IPS-NIHi11 (cell line): ENCODE measurements at places on chromosomes 7 and 10.

DNA sequence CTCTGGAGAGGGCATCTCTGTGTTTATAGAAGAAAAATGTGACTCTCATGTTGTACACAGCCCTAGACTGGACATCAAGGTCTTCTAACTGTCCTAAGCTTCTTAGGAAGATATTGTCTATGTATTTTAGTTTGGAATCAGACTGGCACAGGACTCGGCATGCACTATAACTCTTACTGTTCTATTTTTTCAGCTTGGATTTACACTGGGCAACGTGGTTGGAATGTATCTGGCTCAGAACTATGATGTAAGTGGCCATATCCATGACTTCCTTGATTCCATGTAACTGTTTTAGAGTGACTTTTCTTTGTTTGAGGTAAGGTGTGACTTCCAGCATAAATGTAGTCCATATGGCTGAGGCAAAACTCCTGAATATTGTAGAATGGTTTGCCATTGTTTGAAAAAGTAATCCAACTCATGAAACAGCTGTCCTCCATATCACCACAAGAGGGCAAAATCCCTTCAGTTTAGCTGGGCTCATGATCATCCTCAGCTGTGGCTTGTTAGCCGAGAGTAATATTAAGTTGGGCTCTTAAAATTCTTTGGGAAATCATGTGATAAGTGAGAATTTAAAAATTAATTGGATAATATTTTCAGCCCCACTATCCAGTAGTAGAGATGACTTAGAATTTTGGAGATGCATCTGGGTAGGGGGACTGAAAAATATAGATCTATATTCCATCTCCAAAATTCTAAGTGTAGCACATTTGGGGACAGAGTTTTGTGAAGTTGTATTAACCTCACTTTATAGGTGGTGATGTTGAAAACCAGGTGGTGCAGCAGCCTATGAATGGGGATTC lies 10.4 kb downstream of the STMP1 start:
- peak; percentile 64 for DNase-seq

DNA sequence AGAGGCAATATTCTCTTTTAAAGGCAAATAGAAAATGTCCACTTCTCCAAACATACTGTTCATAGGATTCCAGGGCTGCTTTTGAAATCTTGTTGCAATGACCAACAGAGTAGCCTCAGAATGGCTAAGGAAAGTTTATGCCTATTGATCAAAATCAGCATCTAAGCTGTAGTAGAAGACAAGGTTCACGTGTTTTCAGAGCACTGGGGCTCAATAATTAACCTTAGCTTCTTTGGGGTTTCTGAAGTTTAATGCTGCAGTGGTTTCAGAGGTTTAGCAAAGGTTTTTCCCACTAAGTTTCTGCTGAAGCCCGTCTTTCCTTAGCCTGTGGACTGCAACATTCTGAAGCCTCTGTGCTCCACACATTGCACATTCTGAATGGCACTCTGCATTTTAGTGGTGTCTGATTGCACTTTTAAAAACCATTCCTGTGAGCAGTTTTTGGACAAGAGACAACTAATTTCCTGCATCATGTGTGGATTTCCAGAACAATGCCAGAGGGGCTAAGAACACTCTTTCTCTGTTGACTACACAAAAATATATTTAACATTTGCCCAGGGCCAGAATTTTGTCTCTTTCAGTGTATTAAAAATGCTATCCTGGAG lies 342.5 kb downstream of the PTEN start:
- no peak for DNase-seq

DNA sequence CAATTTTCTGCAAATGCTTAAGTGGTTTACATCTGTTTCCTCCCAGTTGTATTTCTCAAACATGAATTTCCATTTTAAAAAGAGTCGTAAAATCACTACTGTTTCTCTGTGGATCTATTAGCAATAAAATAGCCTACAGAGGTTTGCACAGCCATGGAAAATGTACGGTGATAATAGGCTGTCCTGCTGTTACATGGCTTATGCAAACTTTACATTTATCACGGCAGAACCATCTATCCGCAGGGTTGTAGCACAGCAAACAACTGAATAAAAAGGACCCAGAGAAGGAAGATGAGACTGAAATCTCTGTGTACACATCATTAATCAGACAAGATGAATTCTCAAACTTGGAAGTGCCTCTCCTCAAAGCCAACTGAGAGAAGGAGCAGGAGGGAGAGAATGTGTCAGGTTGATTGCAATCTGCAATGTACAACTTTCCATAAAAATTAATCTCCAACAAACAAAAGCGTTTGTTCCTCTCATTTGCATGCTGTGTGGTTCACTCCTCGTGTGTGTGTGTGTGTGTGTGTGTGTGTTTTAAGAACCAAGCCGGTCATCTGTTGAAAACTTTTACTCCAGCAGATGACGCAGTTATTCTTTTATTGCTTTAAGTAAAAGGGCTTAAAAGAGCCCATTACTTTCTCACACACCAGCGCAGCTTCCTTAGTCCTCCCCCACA lies 279.3 kb downstream of the SKAP2 start:
- no peak for DNase-seq

GRCh38 chr10:113178771-113179170 lies 228.7 kb downstream of the TCF7L2 start:
- no peak for DNase-seq

DNA sequence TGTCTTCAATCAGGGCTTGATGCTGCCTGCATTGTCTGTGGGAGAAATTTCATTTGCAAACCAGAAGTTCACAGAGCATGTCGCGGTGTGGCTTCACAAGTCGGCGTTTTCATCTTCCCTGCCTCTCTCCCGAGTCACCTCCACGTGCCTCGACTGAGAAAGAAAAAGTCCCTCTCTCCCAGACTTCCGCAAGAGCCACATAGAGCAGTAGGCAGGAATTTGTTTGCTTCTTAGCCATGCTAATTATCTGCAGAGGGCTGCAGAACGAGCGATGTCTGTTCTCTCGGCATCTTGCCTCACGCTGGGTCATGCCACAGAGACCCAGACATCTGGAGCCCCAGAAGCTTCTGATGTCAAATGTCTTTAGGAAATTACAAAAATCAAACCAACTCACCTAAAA lies 272.2 kb downstream of the TCF7L2 start:
- no peak for DNase-seq

- DNase-seq = no peak
Observed at GRCh38 chr10:58998924-58999713, 177.3 kb upstream of the PHYHIPL start.

DNA sequence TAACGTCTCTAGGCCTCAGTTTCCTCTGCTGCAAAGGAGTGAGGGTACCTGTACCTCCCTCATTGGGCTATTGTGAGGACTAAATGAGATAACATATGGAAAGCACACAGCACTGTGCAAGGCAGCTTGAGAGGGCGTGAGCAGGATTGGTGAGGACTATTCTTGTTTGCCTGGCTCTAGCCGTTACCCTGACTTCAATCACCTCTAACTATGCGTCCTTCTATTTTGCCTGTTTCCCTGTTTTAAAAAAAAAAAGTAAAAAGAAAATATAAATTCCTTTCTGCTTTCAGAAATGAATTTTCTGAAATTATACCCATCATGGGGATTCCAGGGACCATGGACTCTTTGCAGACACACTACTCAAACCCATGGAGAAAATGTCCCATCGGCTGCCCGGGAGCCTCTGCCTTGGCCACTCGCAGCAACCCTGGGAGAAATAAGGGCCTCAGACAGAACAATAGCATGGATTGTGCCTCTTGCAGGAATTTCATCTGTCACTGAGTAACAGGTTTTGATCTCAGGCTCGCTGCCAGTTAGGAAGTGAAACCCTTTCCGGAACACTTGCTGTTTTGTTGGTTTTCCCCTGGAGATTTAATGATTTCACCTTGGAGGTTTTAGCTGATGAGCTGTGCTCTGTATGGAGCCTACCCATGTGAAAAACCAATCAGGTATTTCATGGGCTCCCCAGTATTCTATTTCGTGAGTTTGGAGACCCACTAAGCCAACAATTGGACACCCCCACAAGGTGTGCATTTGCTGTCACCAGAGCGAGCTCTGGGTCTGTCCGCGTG lies 55.6 kb downstream of the STEAP1B start:
- DNase-seq = peak; percentile 36

DNA sequence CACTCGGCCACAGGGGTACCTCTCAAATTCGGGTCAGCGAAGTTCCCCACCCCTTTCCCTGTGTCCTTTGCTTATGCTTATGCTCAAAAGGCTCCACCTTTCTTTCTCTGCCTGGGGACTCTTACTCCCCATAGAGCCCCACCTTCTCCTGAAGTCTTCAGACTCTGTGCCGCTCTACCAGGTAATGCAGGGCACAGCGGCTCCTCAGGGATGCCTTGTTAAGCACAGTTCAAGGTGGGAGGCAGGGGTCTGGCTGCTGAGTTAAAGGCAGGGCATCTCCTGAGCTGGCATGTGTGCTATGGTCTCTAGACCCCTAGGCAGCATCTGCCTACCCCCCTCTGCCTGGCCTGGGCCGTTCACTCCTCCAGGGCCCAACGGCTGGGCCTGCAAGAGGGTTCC lies 3.0 kb upstream of the CXCL12 start:
- DNase-seq = no peak

DNA sequence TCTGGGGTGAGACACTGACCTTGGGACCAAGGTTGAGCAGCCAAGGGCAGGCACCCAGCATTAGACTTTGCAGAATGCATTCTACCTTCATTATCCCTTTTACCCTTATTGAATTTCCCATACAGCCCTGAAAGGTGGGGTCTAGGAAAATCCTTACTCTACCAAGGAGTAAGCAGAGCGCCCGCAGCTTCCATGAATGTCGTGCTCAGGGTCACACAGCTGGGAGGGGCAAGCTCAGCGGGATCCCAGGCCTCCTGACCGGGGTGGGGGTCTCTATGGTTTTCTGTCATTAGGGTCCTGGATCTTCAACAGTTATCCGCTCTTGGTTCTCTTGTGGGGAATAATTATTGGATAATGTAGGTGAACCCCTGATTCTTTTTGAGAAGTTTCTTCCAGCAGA lies 30.7 kb upstream of the BTBD16 start:
- DNase-seq = no peak

- DNase-seq = no peak
Observed at GRCh38 chr7:150381785-150382122, 2.6 kb downstream of the ZNF775 start.

- no peak for DNase-seq
Observed at GRCh38 chr7:84002348-84002747, 192.2 kb downstream of the SEMA3A start.

GRCh38 chr10:128209862-128210214 lies 83.6 kb upstream of the MKI67 start:
- DNase-seq = no peak

DNA sequence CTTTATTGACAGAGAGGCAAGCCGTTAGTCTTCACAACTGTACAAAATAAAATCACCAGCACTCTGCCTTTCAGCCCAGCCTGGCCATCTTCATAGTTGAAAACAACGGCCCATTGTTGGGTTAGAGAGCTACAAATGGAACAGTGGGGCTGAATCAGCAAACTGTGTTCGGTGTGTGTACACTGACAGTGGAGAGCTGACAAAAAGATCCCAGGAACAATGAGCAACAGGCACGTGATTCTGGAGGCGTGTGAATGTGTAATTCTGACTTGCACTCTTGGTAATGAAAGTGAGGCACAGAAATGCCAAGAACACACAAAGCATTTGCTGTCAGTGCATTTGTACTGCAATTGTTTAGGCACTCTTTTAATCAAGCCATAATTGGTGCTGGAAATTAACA lies 303.7 kb downstream of the WDR11 start:
- DNase-seq = no peak

DNA sequence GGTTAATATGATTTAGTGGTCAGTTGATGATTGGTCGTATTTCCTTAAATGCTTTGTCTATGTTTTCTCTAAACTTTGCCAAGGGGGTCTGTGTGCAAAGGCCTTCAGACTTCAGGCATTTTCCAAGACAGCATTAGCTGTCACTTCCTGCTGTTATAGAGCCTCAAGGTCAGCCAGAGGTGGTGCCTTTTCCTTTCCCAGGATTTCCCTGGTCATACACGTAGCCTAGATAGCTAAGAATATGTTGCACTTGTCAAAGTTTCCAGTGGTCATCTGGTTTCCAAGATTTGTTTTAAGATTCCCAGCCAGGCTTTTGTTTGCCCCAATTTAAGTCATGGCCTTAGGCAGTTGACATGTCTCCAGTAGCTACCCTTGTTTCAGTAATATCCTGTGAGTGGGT lies 133.2 kb upstream of the IGFBP3 start:
- no peak for DNase-seq

DNA sequence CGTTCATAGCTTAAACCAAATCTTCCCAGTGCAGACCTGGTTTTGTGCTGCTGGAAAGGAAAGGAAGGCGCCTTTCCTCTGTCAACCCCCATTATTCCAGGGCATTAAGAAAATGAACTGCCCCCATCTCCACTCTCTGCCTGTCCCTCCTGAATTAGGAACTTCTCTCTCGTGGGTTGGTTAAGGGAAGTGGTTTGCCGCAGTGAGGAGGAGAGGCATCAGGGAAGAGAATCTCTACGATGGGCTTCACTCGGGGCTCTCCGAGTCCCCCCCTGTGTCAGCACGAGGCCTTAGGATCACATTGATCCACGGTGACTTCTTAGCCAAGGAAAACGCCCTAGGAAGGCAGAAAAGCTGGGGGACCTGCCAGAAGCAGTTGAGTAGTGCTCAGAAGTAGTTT lies 53.9 kb upstream of the LYZL2 start:
- no peak for DNase-seq

GRCh38 chr7:2241580-2242540 lies at the start of the genes MRM2 and NUDT1:
Gene MRM2 (minus strand): TSS chr7:2242205. CDS start chr7:2242169, 36 bp downstream.
Gene NUDT1 (plus strand): TSS chr7:2242226. CDS start chr7:2244575, 2,349 bp downstream.
- DNase-seq = peak; percentile 95

- no peak for DNase-seq
Observed at GRCh38 chr10:132865851-132866600, 76.3 kb downstream of the CFAP46 start.

DNA sequence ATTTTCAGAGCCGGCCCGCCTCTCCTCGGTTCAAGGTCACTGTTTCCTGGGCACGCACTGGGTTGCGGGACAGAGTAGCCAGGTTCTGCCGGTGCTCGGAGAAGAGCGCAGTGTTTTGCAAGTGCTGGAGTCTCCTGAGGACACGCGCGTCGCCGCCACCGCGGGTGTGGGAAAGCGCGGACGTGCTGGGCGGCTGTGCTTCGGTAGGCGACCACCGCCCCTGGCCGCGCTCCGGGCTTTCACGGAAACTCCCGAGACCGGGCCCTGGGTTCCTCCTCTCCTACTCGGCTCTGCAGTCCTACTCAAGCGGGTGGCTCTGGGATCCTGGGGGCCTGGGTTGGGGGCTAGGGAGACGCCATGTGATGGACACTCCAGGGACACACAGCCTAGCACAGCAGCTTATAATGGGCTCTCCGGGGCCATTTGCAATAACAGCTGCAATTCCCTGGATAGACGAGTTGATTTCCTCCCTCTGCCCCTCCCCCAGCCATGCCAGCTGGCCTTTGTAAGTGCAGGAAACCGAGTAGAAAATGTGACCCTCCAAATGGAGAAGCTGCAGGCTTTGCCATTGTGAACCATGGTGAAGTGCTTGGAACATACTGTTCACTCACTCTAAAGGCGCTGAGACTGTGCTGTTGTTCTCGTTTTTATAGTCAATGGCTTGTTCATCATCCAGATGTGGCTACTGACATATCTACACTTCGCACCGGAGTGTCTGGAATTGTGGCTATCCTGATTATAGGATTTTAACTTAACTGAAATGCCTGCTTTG lies 2.1 kb downstream of the FRAT1 start:
- no peak for DNase-seq

- DNase-seq = no peak
Observed at GRCh38 chr7:15765753-15766152, 79.3 kb upstream of the MEOX2 start.

- DNase-seq = no peak
Observed at GRCh38 chr10:73920089-73920488, 9.2 kb downstream of the PLAU start.

- no peak for DNase-seq
Observed at GRCh38 chr10:88800152-88801125, 2.1 kb upstream of the LIPM start.

- no peak for DNase-seq
Observed at GRCh38 chr10:5830629-5831445, 17.6 kb upstream of the GDI2 start.
